ENCODE measurements at places on chromosomes 3 and 15. TPM values are rescaled to one million over a fixed set of nuclear protein-coding genes. Genes with fewer than 3 reads are reported as not detected.

DNA sequence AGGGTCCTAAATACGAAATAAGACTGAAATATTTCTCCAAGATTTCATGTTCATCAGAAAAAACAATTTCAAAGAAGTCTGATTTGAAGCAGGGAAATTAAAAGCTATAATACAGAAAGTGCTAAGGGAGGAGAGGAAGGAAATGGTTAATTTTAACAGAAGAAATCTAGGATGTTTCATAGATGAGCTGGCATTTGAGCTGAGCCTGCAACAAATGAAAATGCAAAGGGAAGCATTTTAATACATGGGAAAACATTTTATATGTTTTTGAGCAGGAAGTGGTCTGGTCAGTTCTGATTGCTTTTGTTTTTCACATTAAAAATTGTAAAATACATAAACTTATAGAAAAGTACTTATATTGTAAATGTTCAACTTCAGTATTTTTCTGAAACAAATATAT is 17.2 kb upstream of the RAP2B start:
- no peak for DNase-seq

The IGSF11 gene
- polyA plus RNA-seq, result 6.7 TPM

The ZPLD1 gene
- polyA plus RNA-seq, result not detected

The CYP1A1 gene
- polyA plus RNA-seq, result 0.26 TPM

GRCh38 chr3:120163816-120164215 is 69.6 kb upstream of the GSK3B start:
- no peak for DNase-seq

DNA sequence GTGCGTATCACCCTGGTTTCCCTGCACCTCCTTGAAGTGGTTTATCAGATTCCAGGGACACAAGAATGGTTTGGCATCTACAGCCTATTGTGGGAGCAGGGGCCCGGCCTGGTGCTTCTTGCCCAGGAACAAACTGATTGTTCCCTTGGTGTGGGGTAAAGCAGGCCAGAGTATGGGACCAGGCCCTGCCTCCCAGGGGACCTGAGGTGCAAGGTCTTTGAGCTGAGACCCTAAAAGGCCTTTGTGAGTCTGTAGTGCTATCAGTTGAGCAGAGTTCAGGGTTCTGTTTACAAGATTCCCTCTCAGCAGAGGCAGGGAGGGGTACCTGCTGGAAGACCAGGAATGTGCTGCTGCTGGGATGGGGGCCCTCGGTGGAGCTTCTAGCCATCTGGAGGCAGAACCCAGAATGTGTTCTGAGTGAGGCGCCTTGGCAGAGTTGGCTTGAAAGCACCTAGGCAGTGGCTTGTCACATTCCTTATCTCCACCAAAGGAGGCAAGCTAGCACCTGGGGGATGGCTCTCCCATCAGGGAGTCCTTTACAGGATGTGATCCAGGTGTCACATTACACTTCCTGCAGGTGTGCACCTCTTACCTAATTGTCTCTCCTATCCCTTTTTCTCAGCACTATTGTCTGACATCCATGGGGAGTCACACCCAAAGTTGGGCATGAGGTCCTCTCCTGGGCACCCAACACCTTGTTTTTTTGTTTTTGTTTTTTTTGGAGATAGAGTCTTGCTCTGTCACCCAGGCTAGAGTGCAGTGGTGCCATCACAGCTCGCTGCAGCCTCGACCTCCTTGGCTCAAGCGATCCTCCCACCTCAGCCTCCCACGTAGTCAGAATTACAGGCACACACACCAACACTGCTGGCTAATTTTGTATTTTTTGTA is 13.1 kb downstream of the FLNB start:
- no peak for DNase-seq

DNA sequence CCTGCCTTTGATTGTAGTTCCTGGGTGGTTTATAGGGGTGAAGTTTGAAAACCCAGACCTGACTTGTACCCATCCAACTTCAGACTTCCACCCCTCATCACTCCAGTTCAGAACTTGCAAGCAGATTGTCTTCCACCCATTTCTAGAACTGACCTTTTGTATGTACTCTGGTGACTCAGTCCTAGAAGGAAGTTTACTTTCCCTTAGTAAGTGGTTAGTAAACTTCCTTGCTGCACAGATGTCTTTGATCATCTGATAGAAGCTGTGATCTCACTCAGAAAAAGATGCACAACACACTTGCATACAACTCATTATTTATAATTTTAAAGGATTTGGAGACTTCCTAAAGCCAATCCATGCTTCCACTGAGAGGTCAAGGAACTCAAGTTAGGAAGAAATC is 368.0 kb downstream of the MFSD1 start:
- no peak for DNase-seq

The SAMMSON gene
- polyA plus RNA-seq, result not detected

The KY gene
- polyA plus RNA-seq, result 0.69 TPM

GRCh38 chr3:78116874-78117273 is 1077.0 kb downstream of the ROBO2 start:
- DNase-seq, result no peak

GRCh38 chr3:50502584-50503423 is 630 bp downstream of the CACNA2D2 start:
- no peak for DNase-seq

The PATL2 gene
- polyA plus RNA-seq, result 0.73 TPM

DNA sequence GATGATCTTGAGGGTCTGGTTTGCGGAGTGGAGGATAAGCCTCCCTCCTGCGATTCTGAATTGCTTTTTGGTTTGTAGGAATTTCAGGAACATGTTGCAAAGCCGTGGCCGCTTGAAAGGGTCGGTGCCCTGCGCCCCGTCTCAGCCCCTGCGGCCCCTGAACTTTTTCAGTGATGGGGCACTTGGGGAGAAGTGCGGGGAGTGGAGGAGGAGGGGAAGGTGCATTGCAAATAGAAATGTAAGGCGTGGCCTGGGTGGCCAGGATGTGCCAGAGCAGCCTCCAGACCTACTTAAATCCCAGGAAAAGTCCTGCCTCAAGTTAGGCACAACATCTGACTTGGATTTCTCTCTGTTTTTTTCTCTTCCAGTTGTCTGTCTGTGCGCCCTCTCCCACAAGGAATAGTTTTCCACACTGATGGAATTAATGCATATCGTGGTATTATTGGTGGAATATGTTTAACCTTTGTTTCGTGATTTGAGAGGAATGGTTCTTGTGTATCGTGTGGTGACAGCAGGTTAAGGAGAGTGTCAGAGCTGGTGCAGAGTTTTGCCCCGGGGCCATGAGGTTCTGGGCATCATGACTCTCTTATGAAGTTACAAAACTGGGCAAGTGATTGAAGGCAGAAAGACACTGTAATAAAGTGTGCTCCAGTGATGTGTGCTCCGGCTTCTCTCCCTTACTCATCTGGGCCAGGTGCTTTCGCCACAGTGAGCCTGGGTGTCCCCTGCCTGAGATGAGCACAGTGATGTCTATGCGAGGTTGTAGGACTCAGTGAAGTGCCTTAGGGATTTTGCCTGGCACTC is 153.8 kb downstream of the PGPEP1L start:
- peak; percentile 72 for DNase-seq

DNA sequence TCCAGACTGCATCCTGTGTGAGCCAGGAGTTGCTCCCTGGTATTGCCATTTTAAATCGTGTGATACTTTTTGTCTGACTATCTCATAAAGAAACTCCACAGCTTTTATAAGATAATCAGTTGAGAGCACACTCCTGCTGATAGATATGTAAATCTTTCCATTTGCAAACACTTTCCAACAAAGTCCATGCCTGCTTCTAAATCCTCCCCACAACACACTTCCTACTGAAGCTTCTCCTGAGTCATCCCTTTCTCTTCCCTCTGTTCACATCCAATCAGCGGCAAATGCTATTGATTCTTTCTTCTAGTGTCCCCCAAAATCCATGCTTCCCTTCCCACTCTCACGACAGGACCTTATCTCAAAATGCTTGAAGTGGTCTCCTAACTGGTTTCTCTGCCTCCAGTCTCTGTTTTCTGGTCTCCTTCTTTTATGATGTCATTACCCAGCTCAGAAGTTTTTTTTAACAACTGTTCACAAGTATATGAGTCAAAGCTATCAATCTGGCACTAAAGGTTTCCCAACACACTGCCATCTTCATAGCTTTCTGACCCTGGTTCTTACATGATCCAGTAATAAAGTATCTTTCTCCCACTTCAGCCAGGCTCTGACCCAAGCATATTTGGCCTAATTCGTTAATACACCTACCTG is 4.5 kb upstream of the WWTR1 start:
- no peak for DNase-seq

- DNase-seq, result no peak
Measured at GRCh38 chr3:183777016-183777618, 48.3 kb downstream of the MAP6D1 start.

The HOMER2 gene
- 4.6 TPM for polyA plus RNA-seq

GRCh38 chr3:135621184-135621920 is 344.2 kb upstream of the PPP2R3A start:
- no peak for DNase-seq

- DNase-seq, result peak; percentile 66
Measured at GRCh38 chr3:193776626-193777358, 183.8 kb downstream of the OPA1 start.

DNA sequence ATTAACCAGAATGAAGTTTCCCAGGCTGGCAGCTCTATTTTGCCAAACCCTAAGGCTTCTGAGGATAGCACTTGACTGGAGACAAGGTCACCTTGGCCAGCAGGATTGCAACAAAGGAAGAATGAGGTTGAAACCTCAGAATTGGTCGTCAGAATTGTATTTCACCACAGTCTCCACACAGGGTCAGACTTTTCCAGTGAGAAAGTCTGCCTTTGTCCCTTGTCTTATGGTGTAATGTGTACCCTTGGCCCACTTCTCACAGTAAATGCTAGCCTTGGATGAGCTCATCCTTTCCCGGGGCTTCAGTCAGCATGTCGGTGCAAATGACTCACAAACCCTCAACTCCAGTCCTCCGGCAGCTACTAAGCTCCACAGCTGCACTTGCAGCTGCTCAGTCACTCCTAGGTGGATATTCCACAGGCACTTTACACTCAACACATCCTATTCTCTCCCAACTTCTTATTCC is 19.7 kb downstream of the SSR3 start:
- DNase-seq, result peak; percentile 64

- DNase-seq, result no peak
Measured at GRCh38 chr15:78372880-78373279, 32.7 kb downstream of the CRABP1 start.

- DNase-seq, result no peak
Measured at GRCh38 chr15:40054855-40055575, 16.0 kb upstream of the SRP14 start.

DNA sequence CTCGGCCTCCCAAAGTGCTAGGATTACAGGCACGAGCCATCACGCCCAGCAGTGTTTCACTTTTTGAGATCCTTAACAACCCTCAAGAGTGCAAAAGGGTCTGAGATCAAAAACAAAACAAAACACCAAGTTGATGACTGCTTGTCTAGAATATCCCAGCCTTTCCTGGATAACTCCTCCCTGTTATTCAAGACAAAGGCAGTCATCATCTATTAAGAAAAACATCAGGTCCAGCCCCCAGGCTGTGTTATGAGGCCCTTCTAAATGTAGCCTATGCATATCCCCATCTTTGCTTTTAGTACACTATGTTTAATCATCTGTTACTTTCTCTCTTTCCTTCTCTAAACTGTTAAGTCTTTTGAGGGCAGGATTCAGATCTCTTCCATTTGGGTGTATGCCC is 150.1 kb upstream of the FHIT start:
- DNase-seq, result no peak

DNA sequence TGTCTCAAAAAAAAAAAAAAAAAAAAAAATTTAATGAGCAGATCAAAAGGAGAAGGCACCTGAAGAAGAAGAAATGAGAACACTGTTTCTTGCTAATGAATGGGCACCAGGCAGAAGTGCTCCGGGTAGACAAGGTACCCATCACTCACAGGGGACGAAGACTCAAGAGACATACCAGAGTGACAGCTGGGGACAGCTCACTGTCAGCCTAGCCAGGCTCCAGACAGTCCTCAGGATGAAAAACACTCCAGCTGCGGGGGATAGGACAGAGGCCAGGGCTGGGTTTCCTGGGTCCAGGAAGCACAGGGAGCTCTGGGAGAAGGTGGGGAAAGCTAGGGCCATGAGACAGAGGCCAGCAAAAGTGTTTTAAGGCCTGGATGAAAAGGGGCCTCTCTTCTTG is 48.5 kb upstream of the PARL start:
- no peak for DNase-seq

DNA sequence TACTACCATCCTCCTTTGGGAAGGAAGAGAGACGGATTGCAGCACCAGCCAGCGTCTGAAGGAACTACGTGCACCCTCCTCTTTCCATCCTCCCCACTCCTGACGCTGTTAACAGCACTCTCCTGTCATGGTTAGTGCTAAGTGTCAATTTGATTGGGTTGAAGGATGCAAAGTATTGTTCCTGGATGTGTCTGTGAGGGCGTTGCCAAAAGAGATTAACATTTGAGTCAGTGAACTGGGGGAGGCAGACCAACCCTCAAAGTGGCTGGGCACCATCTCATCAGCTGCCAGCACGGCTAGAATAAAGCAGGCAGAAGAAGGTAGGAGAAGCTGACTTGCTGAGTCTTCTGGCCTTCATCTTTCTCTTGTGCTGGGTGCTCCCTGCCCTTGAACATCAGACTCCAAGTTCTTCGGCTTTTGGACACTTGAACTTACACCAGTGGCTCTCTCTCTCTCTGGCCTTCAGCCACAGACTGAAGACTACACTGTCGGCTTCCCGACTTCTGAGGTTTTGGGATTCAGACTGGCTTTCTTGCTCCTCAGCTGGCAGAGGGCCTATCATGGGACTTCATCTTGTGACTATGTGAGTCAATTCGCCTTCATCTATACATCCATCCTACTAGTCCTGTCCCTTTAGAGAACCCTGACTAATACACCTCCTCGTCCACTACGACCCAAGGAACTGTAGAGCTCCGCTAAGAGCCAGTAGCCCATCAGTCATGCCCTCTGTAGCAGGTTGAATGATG is 128.2 kb upstream of the HES1 start:
- DNase-seq, result no peak

The SHQ1 gene
- polyA plus RNA-seq, result 8.1 TPM

The P2RY1 gene
- polyA plus RNA-seq, result 0.41 TPM

The ACKR2 gene
- 0.86 TPM for polyA plus RNA-seq

The POTEB2 gene
- polyA plus RNA-seq, result not detected

DNA sequence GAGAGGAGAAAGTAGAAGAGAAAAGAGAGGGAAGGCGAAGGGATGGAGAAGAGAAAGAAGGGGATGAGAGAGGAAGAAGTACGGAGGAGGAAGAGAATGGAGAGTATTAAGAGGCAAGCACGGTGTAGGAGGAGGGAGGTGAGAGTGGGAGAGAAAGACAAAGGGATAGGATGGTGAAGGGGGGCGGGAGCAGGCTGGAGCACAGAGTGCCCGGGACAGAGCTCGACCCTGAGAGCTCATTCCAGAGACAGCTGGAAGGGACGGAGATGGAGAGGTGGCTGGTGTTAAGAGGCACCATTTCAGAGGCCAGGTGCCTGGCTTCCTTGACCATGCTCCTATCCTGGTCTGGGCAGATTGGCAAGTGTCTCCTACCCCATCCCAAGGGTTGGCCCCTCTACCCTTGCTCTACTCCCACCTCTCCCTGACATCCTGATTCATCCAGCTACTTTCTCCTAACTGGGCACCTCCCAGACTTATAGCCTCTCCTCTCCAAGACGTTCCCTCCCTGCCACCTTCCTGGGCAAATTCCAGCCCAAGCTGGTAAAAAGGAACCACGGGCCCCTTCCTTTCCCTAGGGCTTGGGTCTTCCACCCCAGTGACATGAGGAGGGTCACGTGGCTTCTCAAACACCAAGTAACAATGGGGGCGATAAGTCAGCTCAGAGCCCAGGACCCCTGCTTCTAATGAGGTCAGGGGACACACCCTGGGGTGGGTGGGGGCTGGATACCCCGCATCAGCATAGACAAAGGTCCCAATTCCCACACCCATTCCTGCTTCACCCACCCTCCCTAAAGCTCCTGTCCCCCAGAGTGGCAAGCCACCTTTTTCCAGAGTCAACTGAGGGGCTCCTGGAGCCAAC is 1.1 kb downstream of the CLCN2 start:
- DNase-seq, result peak; percentile 61

The ARNT2 gene
- polyA plus RNA-seq, result 12.2 TPM
